Stimulated activated CD8-positive, alpha-beta memory T cell treated with anti-CD3 and anti-CD28 coated beads, Interleukin-7, amount 100 ng/mL, for 48 hours (primary cell): ENCODE measurements at places on chromosomes 3 and 15.

DNA sequence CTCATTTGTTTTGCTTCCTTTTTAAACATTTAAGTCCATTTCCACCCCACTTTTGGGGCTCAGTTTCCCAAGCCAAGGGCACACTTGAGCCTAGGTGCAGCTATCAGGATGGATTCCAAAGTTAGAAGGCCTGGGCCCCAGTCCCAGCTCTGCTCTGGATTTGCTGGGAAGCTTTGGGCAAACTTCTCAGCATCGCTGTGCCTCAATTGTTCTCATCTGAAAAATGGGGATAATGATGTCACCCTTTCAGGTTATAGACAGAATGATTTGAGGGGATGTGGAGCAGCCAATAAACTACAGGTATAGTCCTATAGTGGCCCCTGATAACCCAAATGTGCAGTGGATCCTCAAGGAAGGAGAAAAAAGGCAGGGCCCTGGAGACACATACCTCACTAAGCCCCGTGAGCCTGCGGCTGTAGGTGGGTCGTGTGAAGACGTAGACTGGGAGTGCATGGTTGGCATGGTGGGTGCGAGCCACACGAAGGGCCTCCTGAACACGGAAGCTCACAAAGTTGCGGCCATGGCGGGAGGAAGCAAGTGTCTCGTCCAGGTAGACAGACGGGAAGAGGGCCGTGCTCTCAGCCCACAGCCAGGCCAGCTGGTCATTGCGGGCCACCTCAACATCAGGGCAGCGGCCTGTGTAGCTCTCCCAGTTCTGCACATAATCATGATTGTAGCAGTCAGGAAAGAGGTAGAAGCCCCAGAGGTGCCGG, 3.2 kb downstream of the HYAL2 start:
- DNase-seq = no peak

GRCh38 chr3:184175981-184176376, 1.3 kb downstream of the AP2M1 start:
- DNase-seq = no peak

- DNase-seq = no peak
Observed at GRCh38 chr3:15953841-15954240, 156.1 kb upstream of the ANKRD28 start.

DNA sequence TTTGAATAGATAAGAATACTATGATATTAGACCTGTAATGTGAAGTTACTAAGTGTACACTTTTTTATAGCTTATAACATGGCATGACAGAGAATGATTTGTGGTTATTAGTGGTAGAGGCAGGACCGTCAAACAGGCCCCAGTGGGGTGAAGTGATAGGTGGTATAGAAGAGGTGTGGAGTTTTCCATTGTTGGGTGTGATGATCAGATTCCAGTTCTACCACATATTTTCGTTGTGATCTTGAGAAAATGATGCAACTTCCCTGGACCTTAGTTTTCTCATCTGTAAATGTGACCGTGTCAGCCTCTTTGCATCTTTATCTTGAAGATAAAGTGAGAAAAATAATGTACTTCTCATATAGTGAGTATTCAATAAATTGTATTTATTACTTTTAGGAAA, 30.3 kb upstream of the UTS2B start:
- no peak for DNase-seq

DNA sequence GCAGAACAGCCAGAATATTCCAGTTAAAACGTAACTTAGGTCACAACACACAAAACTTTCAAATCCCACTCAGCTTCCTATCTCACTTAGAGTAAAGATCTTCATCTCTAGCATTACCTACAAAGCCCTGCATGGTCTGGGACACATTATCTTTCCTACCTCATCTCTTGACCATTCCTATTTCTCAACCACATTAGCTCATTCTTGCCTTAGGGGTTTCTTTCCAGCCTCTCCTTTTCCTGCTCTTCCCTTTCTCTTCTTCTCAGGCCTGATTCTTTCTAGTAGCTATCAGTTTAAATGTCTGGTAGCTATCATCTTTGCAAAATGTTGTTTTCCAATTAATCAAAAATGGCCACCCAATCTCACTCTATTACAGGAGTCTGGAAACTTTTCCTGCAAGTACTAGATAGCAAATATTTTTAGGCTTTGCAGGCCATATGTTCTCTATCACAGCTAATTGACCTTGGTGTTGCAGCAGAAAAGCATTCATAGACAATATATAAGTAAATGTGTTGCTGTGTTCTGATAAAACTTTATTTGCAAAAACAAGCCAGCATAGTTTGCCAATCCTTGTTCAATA, 15.1 kb upstream of the CBLB start:
- DNase-seq = no peak

DNA sequence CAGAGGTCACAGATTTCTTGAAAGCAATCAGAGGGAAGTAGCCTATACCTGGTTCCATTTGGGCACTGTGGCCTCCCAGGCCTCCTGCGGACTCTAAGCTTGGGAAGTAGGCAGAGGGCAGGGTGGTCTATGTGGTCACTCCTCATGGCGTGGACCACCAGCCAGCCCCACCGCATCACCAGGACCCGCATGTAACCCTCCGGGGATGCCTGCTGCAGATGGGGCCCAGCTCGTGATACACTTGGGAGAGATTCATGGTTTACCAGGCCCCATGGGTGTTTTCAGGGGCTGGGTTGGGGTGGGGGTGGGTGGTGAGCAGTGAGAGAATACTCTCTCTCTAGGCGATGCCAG, 123.7 kb downstream of the ASB7 start:
- DNase-seq = no peak

DNA sequence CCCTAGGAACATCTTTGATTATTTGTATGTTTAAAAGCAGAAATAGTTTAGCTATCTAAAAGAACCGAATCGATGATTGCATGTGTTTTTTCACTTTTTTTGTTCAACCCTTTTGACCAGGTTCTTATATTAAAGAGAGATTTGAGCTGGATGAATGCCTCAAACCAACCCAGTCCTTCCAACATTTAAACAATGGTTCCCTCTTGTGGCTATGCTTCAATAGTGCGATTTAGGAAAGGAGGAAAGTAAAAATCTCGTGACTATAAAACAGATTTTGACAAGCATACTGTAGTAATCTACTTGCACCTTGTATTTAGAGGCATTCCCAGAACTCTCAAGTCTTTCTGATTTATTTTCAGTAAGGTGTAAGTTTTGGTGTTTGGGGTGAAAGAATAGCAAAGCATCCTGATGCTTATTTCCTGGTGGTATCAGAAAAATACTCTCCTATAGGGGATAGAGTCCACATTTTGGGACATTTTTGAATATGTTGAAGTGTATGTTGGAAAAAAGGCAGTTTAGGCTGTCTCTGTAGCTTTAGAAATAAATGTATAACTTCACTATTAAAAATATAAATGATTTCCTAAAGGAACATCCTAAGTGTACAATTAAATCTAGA, 159.6 kb upstream of the KCNH8 start:
- no peak for DNase-seq

DNA sequence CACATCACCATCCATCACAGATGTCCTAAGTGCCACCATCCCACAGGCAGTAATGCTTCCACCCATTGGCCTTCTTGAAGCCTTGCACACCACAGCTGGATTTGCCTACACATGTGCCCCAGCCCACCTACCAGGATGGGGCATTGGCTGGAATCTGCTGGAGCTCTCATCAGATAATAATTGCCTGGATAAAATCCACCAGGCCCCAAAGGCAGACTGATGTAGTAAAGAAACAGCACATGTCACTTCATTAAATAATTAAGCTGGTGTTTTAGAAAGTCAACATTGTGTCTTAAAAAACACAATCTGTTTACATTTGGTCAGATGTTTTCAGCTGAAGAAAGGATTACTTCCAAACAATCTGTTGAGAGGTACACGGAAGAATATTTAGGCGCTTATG, 229.5 kb downstream of the ATP8B4 start:
- DNase-seq = no peak

DNA sequence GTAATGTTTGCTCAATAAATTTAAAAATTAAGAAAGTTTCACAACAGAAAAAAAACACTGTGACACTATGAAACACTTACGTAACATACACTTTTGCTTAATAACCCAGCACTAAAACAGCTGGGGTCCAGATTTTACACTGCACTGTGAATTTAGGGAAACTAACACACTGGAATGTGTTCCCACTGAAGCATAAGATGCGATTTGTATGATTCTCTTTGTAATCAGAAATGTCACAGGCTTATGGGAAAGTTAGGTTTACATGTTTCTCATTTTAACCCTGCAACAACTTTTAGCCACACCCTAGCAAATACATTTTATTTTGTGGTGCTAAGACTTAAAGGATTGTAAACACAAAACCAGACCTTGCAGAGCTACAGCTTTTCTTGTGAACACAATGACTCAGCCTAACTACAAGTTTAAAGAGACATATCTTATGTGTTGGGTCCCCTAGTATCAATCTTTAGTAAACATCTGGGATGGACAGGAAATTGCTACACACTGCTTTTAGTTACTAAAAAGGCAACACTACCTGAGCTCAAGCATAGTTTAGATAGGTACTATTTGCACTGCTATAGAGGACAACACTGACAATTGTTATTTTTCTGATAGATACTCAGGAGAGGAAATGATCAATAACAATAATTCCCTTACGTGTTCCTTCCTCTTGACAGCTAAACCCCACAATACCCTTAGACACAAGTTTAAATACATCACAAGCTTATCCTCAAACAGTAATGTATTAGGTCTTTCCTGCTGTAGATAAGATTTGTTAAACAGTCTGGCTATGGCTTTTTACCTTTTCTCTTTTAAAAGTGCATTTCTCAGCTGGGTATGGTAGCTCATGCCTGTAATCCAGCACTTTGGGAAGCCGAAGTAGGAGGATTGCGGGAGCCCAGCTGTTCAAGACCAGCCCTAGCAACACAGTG, 3.8 kb downstream of the PLD1 start:
- DNase-seq = no peak

GRCh38 chr15:96428742-96429141, 98.2 kb downstream of the NR2F2 start:
- DNase-seq = no peak

- no peak for DNase-seq
Observed at GRCh38 chr15:70314688-70315087, 217.0 kb upstream of the TLE3 start.

GRCh38 chr3:31077021-31077601, 182.7 kb upstream of the GADL1 start:
- DNase-seq = no peak

DNA sequence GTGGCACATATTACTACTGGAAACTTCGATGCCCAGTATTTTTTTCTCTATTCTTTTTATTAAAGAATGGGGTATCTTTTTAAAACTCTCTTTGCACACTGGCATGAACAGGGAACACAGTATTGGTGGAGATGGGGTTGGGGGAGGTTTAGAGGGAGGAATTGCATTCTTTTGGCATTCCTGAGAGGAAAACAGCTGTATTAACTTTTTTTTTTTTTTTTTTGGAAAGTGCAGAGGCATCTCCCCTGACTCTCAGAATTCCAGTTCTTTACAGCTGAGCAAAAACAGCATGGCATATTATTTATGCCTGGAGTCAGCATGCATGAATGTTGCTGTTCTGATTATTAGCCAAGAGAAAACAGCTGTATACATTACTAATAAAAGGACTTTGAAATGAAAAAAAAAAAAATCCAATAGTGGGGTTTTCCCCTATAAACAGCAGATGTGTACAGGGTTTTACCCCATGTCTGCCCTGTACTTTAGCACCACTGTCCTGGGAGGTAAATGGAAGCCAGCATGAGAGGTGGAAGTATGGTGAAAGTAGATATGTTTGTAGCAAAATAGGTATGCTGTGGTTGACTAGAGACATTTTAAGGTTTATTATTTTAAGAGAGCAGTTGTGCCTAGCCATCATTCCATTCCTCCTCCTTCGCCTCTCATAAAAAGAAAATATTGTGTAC, 132.2 kb downstream of the FNDC3B start:
- no peak for DNase-seq

DNA sequence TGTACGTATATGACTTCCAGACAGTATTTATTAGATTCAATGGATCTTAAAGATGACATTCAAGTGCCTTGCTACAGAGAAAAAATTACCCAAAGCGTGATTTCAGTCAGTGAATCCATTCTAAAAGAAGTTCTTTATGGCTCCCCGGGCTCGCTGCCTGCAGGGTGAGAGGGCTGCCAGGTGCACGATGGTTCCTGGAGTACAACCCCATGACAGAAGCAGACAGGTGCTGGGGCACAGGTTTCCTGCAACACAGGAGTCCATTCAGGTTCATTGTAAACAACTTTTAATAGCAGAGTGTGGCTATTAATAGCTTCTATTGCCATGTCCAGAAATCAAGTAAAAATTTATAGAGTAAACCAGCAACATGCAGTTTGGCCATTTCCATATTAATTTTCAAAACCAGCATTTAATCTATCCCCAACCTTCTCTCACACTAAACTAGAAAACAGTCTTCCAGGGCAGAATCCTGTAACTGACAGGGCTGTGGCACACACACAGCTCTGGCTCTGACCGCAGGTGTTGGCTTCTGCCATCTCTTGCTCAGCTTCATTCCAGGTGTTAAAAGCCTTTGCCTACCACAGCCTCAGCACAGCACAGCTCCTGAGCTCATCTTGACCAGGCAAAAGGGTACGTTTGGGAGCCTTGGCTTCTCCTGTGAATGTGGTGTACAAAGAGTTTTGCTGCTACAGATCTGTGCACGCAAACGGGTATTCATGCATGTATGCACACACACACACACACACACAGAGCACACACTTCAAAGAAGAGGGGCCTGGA, 185.9 kb downstream of the MEX3B start:
- no peak for DNase-seq

DNA sequence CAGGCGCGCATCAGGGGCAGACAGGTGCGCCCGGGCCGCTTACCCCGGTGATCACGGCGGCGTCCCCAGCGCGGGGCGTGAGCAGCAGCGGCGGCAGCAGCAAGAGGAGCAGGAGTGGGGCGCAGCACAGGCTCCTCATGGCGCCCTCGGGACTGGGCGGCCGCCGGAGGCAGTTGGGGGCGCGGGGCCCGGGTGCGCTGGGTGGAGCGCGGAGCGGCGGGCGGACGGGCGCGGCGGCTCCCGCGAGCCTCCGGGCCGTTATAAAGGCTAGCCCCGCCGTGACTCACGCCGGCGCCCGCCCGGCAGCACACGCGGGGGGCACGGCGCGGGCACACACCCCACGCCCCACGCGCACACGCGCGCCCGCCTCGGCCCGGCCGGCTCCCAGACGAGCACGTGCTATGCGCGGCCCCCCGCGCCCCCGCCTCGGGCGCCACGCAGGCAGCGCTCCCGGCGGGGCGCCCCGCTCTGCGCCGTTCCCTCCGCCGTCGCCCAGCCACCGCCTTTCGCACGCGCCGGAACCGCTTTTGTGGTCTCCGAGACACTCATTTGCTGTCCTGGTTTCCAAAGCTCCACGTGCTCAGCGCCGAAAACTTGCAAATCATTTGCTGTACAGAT, at the start of gene PROK2:
TSS of gene PROK2 (minus strand) at position 235 of the 618 bp plus-strand sequence. CDS start at position 139, 96 bp downstream.
- DNase-seq = no peak
